ENCODE measurements at places on chromosomes 4 and X.

GRCh38 chr4:7043284-7044136 is at the start of gene TADA2B:
Gene TADA2B, plus strand, starts transcription at chr4:7043372. Its CDS starts 208 bp downstream, at chr4:7043580.
- DNase-seq, result peak; percentile 53

- DNase-seq, result no peak
These were observed 844.2 kb downstream of the RAPGEF2 start for GRCh38 chr4:159946983-159947615.

GRCh38 chr4:40258627-40259026 is 61.8 kb downstream of the RHOH start:
- DNase-seq, result no peak

DNA sequence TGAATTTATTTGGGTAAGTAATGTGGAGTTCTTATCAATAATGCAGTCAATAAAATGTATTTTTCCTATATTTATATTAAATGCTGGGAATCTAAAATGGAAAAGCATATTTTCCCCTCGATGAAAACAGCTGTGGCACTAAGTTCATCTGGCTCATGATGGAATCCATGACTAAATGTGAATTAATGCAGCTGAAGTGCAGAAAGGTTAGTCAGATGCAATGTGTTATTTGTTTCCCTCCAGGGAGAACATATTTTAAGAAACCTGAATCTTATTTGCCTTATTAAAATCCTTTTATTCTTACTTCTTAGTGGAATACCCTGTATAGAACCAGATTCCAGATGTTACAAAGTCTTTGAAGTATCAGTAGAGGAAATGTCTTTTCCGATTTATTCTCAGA is 247.9 kb downstream of the ARHGAP24 start:
- no peak for DNase-seq

GRCh38 chr4:147714575-147715401 is 17.1 kb upstream of the ARHGAP10 start:
- DNase-seq, result no peak

GRCh38 chr4:152537881-152538280 is 2.0 kb upstream of the FBXW7 start:
- DNase-seq, result no peak

DNA sequence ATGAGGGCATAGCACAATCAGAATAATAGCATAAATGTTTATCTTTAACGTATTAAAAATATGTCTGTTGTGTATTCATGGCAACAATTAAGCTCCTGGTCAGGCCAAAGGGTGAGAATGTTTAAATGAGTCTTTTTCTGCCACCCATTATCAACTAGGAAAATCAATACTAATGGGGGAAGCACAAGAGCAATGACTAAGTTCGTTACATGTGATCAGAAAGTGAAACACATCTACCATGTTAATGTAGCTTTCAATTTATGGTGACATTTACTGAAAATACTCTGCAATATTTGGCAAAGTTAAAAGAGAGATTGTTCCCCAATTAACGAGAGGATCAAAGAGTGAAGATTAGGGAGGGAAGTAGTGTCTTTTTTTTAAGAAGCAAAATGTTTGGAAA is 143.7 kb downstream of the NAA11 start:
- DNase-seq, result no peak

DNA sequence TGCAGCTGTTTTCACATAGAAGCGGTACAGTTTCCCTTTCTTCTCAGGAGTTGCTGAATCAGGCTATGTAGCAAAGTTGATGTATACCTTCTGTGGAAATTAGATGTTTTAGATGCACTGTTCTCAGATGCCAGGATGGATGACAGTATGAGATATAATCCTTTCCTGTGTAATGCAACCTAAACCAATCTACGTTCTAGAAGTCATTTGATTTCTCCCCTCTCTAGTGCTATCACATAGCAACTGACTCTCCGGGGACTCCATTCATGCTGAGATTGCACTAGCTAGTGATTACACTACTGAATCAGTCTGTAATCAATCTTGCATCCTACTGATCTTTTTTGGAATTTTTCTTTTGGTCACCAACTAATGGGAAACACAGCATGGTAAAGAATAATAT is 1881.7 kb downstream of the PCDH7 start:
- no peak for DNase-seq

DNA sequence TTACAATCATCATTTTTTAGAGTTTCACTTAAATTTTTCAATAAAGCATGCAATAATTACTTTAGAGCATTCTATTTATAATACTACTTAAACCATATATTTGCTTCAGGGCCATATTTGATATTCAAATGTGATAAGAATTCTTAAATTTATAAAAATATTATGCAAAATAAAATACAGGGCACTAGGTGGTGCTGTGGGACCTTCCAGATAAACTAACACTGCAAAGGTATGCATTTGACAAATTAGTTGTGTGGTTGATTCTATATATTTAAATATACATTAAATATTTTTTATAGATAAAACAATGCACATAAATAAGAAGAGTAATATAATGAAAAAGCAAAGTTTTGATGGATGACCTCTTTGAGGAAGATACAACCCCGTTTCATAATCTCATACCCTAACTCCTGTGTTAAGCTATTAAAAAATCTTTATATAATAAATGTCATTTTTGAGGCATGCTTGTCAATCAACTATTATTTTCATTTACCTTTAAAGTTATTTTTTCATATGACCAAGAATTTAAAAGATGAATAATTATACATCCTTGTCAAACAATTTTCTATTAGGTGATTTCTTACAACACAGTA is 128.4 kb downstream of the REELD1 start:
- DNase-seq, result peak; percentile 55

DNA sequence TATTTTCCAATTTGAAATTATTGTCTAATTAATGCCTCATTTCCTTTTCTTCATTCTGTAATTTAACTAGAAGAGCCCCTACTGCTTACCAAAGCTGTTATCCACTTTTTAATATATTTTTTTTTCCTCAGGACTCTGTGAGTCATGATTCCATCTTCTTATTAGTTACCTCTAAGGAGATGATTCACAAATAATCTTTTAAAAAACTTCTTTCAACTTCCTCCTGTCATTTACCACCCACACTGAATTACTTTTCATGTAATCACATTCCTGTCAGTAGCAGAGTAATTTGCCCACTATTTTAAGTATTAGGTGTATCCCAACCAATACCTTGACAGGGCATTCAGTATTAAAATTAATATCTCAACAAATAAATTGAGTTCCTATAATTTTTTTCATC is 470.9 kb upstream of the ADGRL3 start:
- no peak for DNase-seq

DNA sequence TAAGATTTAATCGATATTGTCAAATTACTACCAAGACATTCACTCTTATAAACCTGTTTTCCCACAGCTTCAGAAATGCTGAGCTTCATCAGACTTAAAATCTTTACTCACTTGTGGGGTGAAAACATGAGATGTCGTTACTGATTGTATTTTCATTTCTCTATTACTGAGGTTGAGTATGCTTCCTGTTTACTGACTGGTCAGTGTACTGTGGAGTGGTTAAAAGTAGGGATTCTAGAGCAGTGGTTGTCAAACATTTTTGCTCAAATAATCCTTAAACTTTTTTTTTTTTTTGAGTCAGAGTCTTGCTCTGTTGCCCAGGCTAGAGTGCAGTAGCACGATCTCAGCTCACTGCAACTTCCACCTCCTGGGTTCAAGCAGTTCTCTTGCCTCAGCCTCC is 50.3 kb downstream of the NSUN7 start:
- no peak for DNase-seq

DNA sequence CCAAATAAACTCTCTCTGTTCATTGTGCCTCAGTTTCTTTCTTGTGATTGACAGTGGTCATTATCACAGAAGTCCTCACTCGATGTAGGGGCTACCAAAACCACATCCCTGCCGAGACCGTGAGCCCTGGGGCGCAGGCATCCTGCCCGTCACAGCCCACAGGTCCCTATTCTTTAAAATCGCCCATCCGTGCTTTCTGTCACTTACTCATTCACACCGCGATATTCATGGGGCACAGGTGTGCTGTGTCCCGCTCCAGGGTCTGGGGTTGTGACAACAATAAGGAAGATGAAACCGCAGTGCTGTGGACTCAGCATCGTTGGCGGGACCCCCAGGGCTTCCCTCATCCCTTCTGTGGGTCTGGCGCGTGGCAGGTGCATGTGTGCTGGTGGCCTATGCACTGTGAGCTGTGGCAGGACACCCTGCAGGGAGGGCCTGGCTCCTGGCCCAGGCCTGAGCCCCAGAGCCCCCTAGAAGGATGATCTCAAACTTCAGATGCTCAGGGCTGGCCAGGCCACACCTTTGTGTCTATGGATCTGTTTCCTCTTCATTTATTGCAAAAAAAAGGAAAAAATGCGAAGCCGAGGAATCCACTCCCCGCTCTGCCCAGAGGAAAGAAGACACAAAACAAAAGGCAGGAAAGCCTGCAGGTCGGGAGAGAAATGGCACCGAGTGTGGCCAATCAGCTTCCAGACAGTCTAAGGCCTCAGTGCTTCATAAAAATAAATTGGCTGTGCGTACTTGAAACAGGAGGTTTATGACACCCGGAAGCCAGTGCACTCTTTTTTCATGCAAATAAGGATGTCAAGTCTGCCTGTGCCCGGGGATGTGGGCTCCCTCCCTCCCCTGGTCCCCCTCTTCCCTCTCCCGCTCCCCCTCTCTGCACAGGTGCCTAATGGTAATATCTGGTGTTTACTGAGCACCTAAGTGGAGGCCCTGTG is 109.5 kb upstream of the ADRA2C start:
- DNase-seq, result no peak

DNA sequence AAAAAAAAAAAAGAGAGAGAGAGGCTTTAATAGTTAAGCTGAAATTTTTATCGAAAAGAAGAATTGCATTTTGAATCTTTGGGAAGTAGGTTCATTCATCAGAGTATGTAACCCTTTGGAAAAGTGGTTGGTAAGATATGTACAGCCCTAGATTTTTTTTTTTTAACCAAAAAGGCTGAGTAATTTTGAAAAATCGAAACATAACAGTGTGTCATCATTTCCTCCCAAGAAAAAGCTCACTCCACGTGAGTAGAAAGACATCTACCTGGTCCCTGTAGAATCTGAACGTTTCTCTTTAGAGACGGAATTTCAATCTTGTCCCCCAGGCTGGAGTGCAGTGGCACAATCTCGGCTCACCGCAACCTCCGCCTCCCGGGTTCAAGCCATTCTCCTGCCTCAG is 16.2 kb downstream of the SHOX start:
- DNase-seq, result no peak

DNA sequence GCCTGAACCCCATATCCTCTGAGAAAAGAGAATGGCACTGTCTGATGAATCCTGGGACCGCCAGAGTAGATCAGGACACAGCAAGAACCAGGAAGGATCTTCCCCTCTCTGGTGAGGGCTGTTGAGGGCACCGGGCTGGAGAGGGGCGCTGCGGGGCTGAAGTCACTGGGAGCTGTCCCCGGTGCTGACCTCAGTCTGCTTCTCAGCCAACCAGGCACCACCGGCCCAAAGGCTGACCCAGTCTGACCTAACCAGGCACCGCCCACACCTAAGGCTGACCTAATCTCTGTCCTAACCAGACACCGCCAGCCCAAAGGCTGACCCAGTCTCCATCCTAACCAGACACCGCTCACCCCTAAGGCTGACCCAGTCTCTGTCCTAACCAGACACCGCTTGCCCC is 82.8 kb downstream of the CPZ start:
- DNase-seq, result no peak

DNA sequence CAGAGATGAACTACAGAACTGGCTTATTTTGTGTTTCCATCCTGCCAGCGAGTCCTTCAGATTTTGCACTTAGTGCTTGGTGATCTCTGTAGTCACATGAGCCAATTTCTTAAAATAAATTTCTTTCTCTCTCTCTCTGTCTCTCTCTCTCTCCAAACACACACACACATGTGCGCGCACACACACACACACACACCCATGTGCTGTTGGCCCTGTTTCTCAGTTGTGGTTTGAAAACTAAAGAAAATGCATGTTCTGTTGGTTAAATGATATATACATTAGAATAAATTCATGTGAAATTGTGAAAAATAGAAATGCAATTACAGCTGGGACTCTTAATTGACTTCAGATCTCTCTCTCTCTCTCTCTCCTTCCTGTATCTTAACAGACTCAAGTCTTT is 399.3 kb downstream of the FAT4 start:
- DNase-seq, result no peak

GRCh38 chr4:120801137-120801758 is 121.3 kb downstream of the PRDM5 start:
- no peak for DNase-seq

GRCh38 chr4:31334086-31334910 is 614.1 kb downstream of the PCDH7 start:
- DNase-seq, result no peak

Data from CD4-positive, alpha-beta T cell treated with Interleukin-2 at 100 ng/mL for 4 hours (primary cell).